Brain pericyte (primary cell): ENCODE measurements at places on chromosomes 4 and X.

DNA sequence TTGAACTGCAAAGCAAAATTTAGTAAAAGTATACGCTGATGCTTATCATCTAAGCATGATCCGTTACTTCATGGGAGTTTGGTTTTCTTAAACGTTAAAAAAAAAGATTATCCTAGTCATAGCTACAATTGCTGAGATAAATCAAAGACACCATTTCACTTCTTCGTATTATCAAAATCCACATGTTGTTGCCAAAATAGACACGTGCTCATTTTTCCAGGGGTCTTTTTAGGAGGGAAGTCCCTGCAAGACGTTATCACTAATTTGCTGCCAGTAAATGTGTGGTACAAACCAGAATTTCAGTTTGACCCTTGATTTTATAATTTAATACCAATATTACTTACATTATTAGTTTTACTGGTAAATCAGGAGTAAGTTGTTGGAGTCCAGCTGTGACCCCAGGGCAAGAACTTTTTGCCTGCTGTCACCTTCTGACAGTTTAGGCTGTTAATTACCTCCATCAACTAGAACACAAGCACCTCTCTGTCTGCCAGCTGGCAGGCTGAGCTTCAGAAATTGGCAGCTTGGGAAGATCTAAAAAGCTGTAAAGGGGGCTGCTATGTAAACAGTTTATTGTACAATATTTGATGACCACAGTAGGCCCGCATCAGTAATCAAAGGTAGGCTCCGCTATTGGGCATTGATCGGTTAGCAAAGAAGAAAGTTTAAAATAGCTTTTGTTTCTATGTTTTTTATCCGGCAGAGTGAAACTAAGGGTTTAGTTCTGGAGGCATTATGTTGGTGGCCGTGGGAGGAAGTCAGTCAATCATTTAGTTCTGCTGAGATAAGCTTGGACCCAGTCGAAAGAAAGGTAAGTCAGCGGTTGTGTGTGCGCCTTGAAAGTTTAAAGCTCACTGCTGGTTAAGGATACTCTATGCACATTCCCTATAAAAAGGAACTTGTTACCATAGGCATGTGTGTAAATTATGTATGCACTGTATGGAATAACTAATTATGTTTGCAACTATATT, 196.4 kb downstream of the FBXO8 start:
- DNase-seq, result no peak

GRCh38 chr4:174045381-174045780, 238.1 kb downstream of the FBXO8 start:
- DNase-seq, result no peak

DNA sequence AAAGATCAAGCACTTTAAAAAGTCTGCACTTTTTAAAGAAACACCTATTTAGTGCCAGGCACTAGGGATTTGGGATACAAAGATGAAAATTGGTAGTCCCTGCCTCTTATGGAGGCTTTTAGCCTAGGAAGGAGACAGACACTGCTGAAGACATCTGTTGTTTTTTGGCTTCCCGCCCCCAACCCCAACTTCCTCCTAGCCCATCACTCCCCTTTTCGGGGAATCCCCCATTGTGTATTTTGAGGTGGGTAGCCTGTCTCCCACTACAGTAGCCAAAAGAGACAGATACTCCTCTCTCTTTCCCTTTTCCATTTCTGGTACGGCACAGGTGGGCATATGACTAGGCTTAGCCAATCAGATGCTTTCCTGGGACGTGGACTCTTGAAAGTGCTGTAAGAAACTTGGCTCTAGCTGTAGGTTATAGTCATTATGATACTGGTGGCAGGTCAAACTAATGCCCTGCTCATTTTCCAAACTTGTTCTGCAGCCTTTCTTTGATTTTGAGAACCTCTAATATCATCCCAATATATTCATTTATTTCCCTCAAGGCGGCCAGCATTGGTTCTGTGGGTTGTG, 194.6 kb upstream of the RBPJ start:
- DNase-seq, result no peak

- DNase-seq, result no peak
Measured at GRCh38 chr4:6468376-6468775, 4.0 kb downstream of the PPP2R2C start.

DNA sequence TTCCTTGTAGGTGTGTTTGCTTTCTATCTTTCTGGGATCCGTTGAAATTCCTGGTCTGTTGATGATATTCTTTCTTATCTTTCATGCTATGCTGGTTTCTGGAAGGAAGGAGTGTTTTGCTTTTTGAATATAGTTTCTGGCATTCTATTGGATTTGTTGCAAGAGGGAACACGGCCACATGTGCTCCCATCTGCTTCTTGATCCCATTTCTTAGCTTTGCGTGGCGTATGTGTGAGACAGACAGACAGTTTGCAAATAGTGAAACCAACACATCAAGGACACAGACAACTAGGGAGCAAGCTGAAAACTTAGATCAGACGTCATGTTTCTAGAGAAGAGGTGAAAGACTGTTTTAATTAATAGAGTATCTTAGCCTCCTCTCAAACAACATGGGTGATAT, 261.9 kb upstream of the PUDP start:
- DNase-seq, result no peak

DNA sequence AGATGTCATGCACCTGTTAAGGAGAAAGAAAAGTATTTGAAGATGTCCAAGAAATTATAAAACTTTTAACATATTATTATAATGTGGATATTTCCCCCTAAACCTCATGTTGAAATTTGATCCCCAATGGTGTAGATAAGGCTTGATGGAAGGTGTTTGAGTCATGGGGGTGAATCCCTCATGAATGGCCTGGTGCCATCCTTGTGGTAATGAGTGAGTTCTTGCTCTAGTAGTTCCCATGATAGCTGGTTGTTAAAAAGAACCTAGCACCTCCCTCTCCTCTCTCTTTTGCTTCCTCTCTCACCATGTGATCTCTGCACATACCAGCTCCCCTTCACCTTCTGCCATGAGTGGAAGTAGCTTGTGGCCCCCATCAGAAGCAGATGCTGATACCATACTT, 176.6 kb upstream of the NR3C2 start:
- no peak for DNase-seq

GRCh38 chr4:2598511-2599303, 62.3 kb downstream of the FAM193A start:
- no peak for DNase-seq

DNA sequence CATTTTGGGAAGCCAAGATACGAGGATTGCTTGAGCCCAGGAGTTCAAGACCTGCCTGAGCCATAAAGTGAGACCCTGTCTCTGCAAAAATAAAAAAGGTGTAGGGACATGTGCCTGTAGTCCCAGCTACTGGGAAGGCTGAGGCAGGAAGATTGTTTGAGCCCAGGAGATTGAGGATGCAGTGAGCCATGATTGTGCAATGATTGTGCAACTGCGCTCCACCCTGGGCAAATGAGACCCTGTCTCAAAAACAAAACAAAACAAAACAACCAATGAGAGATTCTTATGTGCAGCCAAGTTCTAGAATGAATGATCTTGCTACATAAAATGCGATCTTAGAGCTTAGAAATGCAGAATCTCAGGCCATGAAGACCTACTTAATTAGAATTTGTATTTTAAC, 22.5 kb downstream of the SLC9B2 start:
- DNase-seq, result no peak

GRCh38 chr4:75302648-75303047, 211.6 kb downstream of the RCHY1 start:
- DNase-seq, result no peak

GRCh38 chrX:9662148-9662547, 103.5 kb downstream of the GPR143 start:
- DNase-seq, result no peak

GRCh38 chrX:21721195-21721594, 36.7 kb downstream of the SMPX start:
- DNase-seq, result no peak

DNA sequence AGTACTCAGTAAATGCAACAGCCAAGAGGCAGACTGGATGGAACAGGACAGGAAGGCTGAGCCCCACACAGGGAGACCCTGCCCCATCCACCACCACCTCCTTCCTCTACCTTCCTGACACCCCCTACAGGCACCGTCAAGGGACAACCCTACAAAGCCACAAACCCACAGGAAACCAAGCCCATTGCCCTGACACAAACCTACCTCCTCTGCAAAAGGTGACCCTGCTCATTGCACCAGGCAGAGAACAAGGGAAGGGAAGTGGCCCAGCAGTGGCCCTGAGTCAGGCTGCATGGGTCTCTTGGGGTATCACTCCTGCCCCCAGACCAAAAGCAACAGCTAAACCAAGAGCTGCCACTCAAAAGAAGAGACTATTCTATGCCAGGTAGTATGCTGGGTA, 21.0 kb downstream of the JAKMIP1 start:
- no peak for DNase-seq
